ENCODE measurements at places on chromosomes 5 and 9. TPM values are rescaled to one million over a fixed set of nuclear protein-coding genes. Genes with fewer than 3 reads are reported as not detected.

The WNT8A gene
- not detected for total RNA-seq

The OR2Y1 gene
- total RNA-seq: not detected

The SLC25A2 gene
- 0.79 TPM for total RNA-seq

The PCDH12 gene
- not detected for total RNA-seq

The IL4 gene
- total RNA-seq: not detected

The CCDC192 gene
- not detected for total RNA-seq

GRCh38 chr5:5316334-5316733 is 106.1 kb upstream of the ICE1 start:
- no peaks in the 10 kb centered on the region for H3K36me3 ChIP-seq
- H3K4me3 ChIP-seq: no peak overlapping the region
- peaks cover 5% of the 10 kb centered on the region for H3K27me3 ChIP-seq
- H3K4me1 ChIP-seq: no peaks in the 10 kb centered on the region
- DNase-seq: no peak

DNA sequence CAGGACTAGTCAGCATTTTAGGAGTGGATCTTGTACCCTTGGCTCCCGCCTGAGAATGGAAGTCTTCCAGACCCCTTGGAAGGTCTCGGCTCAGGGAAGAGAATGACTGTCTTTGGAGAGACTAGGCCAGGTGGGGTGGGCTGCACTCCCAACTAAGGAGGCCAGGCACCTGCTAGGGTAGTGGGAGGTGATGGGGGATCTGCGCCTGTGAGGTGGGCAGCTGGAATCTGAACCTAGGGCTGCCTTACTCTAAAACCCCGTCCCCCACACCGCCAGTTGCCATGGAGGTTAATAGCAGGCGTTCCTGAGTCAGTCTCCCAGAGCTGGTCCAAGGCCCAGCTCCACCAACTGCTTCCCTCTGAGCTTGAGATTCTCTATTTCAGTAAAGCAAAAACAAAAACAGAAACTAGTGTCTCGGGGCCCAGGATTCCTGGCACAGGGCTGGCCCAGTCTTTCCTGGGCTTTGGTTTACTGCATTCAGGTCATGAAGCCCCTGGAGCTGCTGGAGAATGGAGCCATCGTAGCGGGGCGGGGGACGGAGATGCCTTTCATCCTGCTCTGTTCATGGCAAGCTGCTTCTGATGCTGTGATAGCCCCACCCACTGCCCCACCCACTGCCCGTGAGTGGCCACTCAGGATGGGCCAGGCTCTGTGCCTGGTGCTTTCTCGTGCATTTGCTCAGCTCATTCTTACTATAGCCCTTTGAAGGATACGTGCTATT is 57.5 kb downstream of the DAB2IP start:
- DNase-seq: no peak
- H3K4me3 ChIP-seq: no peak overlapping the region
- H3K27me3 ChIP-seq: no peaks in the 10 kb centered on the region

DNA sequence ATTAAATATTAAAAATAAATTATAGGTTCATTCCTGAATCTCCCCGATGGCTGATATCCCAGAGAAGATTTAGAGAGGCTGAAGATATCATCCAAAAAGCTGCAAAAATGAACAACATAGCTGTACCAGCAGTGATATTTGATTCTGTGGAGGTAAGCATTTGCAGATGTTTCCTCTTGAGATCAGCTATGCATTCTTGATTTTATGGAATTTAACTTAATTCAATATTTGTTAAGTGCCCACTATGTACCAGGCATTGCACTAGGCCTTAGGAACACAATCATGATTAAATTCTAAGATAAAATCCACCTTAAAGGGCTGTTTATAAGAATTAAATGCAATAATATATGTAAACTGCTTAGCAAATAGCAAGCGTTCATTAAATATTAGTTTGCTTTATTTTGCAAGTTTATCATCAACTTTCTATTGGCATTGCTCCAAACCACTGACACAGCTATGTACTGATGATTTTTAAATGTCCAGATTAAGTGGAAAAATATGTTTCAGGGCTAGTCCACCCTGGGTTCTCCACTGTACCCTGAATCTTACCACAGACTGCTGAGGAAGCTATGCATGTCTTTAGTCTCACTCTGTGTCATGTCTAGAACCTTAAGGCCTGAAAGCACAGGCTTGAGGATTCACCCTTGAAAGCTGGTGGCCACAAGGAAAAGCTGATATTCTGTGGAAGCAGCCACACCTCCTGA is 33.2 kb downstream of the SLC22A4 start:
- no peaks in the 10 kb centered on the region for H3K27me3 ChIP-seq
- peaks cover 71% of the 10 kb centered on the region for H3K36me3 ChIP-seq
- H3K4me3 ChIP-seq: no peak overlapping the region
- H3K4me1 ChIP-seq: peaks cover 7% of the 10 kb centered on the region
- no peak overlapping the region for H3K27ac ChIP-seq

DNA sequence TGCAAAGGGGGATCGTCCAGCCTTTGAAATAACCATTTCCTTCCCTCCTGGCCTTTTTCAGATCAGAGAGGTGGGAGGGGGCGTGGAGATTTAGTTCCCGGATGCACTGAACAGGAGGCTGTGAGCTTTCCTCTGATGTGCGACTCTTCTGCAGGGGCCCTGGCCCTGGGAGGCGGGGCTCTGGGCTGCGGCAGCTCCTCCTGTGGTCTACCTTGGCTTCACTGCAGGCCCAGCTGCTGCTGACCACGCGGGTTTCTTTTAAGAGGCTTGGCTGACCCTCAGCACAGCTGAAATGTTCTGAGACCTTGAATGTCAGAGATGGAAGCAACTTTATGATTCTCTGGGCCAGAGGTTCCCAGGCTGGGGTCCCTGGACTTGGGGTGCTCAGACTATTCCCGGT is 27.0 kb upstream of the COL15A1 start:
- H3K27ac ChIP-seq: no peak overlapping the region
- no peak overlapping the region for H3K4me3 ChIP-seq
- no peaks in the 10 kb centered on the region for H3K4me1 ChIP-seq
- no peaks in the 10 kb centered on the region for H3K36me3 ChIP-seq
- DNase-seq: no peak
- H3K27me3 ChIP-seq: peaks cover 13% of the 10 kb centered on the region

DNA sequence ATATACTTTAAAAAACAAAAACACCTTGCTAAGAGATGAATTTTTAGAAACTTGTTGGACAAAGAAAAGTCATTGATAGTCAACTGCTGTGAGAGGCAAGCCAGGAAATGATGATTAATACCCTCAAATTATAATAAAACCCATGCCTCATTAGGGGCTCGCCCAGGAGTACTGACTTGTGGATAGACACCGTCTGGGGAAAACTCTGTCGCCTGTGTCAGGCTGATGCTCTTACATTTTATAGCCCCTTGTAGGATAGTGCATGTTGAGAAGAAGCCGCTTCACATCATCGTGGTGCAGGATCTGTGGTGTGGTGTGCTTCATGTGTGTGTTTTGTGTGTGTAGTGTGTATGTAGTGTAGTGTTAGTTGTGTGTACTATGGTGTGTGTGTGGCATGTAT is 39.1 kb downstream of the SYK start:
- H3K36me3 ChIP-seq: no peaks in the 10 kb centered on the region
- no peaks in the 10 kb centered on the region for H3K4me1 ChIP-seq
- no peak overlapping the region for H3K4me3 ChIP-seq
- no peaks in the 10 kb centered on the region for H3K27me3 ChIP-seq

DNA sequence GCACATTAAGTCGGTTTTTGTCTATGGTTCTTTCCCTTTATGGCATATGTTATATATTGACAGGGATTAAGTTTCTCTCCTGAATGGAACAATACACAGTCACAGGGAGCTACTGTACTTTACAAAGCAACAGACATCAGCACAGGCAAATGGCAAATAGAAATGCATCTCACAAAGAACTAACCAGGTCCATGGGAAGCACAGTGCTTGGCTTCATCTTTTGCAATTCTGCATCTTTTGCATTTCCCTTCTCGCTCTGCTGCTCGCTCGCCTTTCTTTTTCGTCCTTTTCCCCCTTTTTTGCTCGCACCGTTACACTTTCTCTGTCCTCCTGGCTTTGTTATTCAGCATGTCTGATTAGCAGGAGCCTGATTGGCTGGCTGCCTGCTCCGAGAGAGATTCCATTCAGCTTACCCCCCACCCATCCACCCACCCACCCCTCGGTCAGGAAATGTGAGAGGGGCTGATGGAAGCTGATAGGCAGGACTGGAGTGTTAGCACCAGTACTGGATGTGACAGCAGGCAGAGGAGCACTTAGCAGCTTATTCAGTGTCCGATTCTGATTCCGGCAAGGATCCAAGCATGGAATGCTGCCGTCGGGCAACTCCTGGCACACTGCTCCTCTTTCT is at the start of gene ADAMTSL1:
Gene ADAMTSL1, plus strand, starts transcription at position 502 of the 628 bp plus-strand sequence. Its CDS starts 80 bp downstream, at position 582.
- H3K4me1 ChIP-seq: peaks cover 5% of the 10 kb centered on the region
- no peak for DNase-seq
- H3K36me3 ChIP-seq: no peaks in the 10 kb centered on the region
- H3K4me3 ChIP-seq: no peak within 1 kb of the TSS
- no peaks in the 10 kb centered on the region for H3K27me3 ChIP-seq

- DNase-seq: peak; percentile 36
- no peak overlapping the region for H3K27ac ChIP-seq
- no peaks in the 10 kb centered on the region for H3K36me3 ChIP-seq
- no peaks in the 10 kb centered on the region for H3K27me3 ChIP-seq
- no peaks in the 10 kb centered on the region for H3K4me1 ChIP-seq
Observed at GRCh38 chr5:44862808-44863207, 54.1 kb downstream of the MRPS30 start.

- peaks cover 16% of the 10 kb centered on the region for H3K36me3 ChIP-seq
- DNase-seq: no peak
- no peak overlapping the region for H3K27ac ChIP-seq
- no peak overlapping the region for H3K4me3 ChIP-seq
- H3K4me1 ChIP-seq: no peaks in the 10 kb centered on the region
- no peaks in the 10 kb centered on the region for H3K27me3 ChIP-seq
Observed at GRCh38 chr9:136526625-136527066, 19.2 kb downstream of the NOTCH1 start.

DNA sequence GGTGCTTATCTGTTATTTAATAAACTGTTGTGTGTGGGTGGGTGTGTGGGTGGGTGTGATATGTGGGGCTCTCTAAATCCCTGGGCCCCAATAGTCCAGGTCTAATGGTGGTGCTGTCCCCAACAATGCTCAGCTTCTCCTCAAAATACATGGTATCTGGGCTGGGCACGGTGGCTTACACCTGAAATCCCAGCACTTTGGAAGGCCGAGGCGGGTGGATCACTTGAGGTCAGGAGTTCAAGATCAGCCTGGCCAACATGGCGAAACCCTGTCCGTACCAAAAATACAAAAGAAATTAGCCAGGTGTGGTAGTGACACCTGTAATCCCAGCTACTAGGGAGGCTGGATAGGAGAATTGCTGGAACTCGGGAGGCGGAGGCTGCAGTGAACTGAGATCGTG is 4.5 kb upstream of the ORM1 start:
- no peak overlapping the region for H3K4me3 ChIP-seq
- DNase-seq: no peak
- H3K27me3 ChIP-seq: no peaks in the 10 kb centered on the region
- peaks cover 13% of the 10 kb centered on the region for H3K4me1 ChIP-seq
- peak overlapping the region; percentile 42 for H3K27ac ChIP-seq

DNA sequence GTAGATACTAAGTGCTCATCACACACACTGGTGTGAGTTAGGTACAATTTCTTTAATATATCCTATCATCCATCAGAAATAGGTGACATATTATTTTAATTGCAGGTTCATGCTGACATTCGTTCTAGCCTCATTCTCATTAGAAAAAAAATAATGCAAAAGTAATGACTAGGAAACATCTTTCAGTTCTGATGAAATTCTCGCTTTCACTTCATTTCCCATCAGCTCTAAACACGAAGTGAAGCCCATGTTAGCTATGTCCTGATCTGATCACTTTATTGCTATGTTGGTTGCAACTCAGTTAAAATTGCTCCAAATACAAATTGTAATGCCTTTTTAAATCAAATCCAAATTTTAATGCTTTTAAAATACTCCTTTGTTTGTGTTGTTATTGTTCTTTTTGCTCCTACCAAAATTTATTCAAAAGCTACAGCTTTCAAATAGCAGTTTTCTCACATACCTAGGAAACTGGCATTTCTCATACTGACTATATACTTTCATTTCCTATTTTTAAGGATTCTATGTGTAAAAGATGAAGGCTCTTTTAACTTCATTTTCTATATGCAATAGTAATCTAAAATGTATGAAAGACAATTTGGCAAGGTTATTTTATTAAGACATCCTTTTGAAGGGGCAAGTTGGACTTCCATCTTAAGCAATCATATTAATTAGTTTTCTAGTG is 1237.8 kb upstream of the ACO1 start:
- no peaks in the 10 kb centered on the region for H3K27me3 ChIP-seq
- no peak for DNase-seq
- no peak overlapping the region for H3K27ac ChIP-seq
- H3K36me3 ChIP-seq: no peaks in the 10 kb centered on the region
- no peak overlapping the region for H3K4me3 ChIP-seq

DNA sequence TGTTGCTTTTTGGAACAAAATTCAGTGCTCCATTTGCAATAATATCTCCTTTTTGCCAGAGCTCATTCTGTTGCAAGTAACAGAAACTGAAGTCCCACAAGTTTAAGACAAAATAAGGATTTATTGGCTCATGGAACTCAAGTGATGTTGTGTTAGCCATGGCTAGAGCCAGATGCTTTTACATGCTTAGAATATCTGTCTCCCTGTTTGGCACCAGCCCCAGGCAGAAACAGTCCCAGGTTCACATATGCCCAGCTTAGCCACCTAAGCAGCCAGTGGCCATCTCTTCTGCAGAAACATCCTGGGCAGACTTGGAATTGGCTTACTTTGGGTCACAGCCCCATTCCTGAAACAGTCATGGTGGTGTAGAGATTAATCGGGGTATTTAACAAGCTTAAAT is 540.9 kb upstream of the SGCD start:
- H3K4me1 ChIP-seq: peaks cover 9% of the 10 kb centered on the region
- no peaks in the 10 kb centered on the region for H3K27me3 ChIP-seq
- H3K27ac ChIP-seq: no peak overlapping the region
- no peak for DNase-seq
- no peak overlapping the region for H3K4me3 ChIP-seq
